Liver (tissue), 10 donors: ENCODE measurements at places on chromosomes 13 and 19.
A peak's percentile ranks its signal among the peaks of the same experiment; 100 is the strongest.

DNA sequence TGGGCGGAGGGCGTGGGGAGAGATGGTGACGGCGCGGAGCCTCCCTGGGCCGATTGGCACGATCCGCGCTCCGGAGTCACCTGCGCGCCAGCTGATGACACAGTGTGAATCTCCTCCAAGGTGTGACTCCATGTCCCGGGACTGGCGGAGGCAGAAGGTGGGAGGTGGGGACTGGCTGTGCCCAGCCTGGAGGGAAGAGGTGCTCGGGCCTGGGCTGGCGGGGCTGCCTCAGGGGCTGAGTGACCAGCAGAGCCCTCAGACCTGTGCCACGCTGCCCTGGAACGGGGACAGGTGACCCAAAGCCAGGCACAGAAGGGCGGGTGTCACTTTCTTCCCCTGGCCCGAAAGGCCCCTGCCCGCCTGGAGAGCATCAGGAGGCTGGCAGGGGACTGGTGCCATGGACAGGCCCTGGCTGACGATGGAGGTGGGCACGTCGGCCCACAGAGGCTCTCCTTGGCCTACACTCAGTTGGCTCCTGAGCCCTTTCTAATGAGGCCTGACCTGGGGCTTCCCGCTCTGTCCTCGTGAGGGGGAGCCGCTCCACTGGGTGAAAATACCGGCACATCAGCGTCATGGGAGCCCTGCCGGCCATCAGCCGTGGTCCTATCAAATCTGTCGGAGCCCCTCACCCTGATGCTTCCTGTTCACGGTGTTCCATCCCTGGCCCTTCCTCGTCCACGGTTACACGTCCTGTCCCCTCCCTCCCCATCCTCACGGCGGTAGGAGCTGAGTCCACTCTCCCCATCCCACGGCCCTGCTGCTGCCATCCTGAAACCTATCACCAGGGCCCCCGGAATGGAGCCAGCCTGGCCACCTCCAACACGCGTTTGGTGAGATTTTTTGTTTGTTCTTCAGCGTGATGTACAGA, 75.6 kb downstream of the SPACA7 start:
- peak; percentile 31 for DNase-seq

DNA sequence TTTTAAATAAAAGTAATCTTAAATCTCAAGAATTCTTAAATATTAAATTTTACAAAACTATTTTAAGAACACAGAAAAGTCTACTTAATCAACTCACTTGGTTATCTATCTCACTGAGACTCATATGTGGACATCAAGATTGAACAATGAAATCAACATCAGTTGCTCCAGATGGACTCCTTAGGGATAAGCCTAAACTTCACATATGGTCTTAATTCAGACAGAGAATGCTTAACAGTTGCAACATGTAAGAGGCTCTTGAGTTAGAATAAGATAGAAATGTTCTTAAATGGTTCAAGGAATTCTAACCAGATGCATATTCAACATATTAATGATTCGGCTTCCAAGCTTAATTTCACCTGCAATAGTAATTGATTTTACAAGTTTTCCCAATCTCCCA, 1730.9 kb downstream of the PCDH9 start:
- DNase-seq: no peak

- DNase-seq: no peak
These were observed 160.4 kb upstream of the PCDH9 start for GRCh38 chr13:67390462-67391086.

GRCh38 chr19:6772028-6772865, at the start of gene VAV1:
VAV1 (plus strand) TSS chr19:6772708; CDS start chr19:6772808, 100 bp downstream.
- DNase-seq: no peak

GRCh38 chr13:109836629-109837607, 50.5 kb upstream of the IRS2 start:
- DNase-seq: peak; percentile 51

DNA sequence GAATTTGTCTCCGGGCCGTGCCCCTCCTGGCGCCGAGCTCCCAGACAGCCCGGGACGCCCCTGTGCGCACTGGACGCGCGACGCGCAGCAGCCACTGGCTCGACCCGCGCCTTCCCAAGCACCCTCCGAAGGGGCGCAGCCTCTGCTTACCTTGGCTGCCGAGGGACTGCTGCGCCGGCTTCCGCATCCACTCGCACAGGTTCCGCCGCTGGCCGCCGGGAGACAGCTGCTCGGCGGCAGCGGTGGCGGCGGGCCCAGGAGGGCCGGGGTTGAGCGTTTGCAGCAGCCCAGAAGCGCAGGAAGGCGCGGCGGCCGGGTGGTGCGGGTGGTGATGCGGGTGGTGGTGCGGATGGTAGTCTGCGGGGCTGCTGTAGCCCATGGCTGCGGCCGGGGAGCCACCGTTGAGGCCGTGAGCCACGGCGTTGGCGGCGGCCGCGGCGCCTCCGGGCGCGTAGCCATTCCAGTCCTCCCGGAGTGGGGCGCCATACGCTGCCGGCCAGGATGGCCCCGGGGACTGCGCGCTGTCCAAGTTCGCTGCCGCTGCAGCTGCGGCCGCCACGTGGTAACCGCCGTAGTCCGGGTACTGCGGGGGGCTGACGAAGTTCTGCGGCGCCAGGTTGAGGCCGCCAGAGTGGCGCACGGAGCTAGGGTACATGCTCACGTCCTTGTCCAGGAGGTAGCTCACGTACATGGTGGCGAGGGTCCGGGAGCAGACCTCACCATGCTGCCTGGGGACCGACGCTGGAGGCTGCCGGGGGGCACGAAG, 616 bp downstream of the CDX2 start:
- DNase-seq: no peak

DNA sequence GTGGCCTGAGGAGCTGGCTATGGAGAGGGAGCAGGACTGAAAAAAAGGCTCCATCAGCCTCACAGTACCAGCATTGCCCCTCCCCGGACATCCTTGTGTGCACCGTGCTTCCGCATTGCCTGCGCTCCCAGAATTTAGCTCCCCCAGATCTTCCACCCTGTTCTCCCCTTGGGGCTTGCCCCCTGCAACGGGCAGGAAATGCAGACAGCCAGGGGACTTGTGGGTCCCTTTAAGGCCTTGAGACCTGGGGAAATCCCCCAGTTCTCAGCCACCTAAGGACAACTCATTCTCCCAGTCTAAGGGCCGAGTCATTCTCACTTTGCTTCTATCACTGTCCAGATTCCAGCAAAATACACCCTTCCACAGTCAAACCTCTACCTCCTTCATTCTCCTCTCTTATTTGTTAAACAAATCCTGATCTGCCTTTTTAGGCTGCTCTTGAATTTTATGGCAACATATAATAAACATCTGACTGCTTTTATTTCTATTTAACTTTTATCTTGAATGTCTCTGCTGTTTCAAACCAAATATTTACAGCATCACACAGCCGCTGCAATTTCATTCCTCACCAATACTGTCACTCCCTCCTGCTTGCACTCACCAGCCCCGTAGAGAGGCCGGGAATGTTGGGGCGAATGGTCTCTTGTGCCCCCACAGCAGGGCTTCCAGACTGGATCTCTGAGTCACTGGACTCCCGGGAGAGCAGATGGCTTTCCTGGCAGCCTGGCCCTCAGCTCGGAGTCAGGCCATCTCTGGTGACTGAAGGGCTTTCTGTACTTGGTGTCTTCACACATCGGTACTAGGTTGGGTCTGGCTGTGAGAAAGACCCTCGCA, 221.9 kb downstream of the TSHZ3 start:
- no peak for DNase-seq

DNA sequence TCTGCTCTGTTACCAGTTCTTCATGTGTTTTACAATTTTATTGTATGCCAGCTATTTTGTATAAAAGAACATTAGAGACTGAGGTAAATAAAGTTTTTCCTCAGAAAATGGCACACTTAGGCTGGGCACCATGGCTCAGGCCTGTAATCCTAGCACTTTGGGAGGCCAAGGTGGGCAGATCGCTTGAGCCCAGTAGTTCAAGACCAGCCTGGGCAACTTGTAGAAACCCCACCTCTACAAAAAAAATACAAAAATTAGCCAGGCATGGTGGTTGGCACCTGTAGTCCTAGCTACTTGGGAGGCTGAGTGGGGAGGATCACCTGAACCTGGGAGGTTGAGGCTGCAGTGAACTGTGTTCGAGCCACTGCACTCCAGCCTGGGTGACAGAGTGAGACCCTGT, 32.0 kb downstream of the CCDC8 start:
- DNase-seq: no peak
